Osteoblast (primary cell): ENCODE measurements at places on chromosomes 6 and 20.

GRCh38 chr20:36917240-36917639, 34.3 kb downstream of the SAMHD1 start:
- no peak for DNase-seq

DNA sequence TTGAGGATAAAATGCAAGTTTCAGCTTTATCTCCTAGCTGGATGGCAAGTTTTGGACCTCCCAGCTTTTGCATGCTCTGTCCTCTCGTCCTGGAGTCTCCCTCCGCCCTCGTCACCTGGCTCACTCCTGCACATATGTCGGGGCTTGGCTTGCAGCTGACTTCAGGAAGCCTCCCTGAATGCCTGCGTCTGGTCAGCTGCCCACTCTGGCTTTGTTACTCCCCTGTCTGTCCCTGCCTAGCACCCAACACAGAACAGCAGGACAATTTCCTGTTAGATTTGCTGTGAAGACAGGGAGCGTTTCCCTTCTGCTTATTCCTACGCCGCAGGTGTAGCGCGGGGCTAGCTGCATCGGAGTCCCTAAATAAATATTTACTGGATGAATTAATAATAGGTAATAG, 5.4 kb downstream of the JPH2 start:
- no peak for DNase-seq

GRCh38 chr6:18725449-18725848, 338.3 kb downstream of the RNF144B start:
- DNase-seq: no peak

DNA sequence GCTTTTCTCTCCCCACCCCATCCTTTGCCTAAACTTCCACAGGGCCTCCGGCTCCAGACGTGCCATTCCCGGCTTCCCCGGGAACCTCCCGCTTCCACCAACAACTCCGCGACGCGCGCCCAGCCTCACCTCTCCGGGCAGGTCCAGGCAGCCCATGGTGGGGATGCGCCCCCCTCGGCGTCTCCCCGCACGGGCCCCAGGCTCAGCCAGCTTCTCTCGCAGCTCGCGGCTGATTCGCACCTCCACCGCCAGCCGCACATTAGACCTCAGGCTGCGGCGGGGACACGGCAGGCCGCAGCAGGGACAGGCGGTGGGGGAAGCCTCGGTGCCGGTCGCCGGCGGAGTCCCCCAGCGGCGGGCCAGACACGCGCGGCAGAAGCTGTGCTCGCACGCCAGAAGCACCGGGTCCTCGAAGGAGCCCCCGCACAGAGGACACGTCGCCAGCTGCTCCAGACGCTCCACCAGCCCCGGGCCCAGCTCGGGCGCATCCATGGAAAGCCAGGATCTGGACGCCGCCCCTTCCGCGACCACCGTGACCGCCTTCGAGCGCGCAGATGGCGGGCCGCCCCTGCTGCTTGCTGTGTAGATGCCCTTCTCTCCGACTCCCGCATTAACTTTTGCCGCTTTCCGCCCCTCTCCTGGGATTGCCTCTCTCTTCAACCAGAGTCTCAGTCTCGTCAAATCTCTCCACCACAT, at the start of gene RNF39:
Gene RNF39, minus strand, starts transcription at position 676 of the 696 bp plus-strand sequence. Its CDS starts 184 bp downstream, at position 492.
- no peak for DNase-seq

DNA sequence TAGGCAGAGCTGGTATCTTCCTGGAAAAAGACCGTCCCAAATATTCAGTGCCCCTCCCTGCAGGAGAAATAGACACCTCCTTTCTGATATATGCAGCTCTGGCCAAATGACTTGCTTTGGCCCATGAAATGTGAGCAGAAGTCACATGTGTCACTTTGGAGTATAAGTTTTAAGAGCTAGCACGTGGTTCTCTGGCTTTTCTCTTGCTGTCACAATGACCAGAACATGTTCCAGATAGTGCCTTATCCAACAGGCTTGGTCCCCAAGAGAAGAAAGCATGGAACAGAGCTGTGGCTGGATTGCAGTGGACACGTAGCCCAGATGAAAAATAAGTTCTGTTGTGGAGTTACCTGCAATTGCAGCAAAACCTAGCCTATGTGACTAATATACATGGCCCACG, 40.4 kb downstream of the UNC5CL start:
- no peak for DNase-seq

DNA sequence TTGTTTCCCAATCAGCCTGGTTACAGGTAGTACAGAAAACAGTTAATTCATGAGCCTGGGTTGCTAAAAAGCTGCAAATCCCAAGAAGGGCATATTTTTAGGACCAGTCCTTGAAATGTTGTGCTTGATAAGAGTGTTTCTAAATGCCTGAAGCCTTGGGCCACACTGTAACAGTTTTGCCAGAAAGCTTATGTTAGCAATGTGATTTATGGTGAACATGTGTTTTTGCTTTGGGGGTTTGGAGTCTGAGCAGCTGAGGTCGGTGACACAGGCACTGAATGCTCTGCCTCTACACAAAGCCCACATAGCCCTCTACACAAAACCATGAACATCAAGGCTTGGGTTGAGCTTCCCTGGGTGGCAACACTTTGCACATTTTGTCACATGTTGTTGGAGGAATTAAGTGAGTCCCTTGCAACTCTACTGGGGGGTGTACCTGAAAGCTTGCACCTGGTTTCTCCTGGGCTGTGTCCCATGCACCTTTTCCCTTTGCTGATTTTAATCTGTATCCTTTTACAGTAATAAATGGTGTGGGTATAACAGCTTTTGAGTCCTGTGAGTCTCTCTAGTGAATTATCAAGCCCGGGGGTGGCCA, 22.2 kb downstream of the AHI1 start:
- no peak for DNase-seq

- peak; percentile 95 for DNase-seq
Observed at GRCh38 chr6:108562503-108562993, 1.8 kb downstream of the FOXO3 start.

GRCh38 chr6:109458774-109459531, 3.4 kb upstream of the MICAL1 start:
- DNase-seq: peak; percentile 66

- DNase-seq: no peak
Observed at GRCh38 chr6:96450082-96450769, 71.4 kb upstream of the UFL1 start.

DNA sequence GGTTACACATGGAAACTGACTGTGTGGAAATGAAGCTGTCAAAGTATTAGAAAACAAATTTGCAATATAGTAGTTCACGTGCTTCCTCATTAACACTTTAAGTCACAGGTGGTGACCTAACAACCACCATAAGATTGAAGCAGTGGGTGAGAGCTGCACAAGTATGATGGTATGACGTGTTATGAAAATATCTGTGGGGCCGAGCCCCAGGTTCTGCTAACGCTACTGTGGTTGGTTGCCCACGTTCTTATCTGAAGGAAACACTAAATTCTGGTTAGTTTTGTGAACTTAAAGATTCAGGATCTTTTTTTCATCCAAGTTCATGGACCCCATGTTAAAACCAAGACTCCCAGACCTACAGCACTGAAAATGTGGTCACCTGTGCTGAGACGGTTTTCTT, 243.0 kb upstream of the RIN2 start:
- DNase-seq: no peak

DNA sequence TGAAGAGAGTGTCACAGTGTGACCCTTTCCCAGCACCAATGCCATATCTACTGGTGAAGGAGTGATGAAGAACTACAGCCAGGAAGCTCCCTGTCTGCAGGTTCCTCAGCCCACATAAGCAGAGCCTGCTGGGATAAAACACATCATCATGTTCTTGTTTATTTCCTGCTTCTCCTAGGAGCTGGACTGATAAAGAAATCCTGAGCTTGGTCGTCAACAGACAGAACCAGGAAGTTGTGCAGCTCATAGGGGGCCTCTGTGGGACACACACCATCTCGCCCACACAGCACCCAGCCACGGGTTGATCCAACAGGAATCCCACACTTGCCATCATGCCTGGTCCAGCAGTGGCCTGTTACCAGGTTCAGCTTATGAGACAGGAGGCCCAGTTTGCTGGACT, 2.8 kb upstream of the CSTL1 start:
- no peak for DNase-seq

- DNase-seq: no peak
Observed at GRCh38 chr20:45038745-45039474, 62.0 kb downstream of the KCNS1 start.

DNA sequence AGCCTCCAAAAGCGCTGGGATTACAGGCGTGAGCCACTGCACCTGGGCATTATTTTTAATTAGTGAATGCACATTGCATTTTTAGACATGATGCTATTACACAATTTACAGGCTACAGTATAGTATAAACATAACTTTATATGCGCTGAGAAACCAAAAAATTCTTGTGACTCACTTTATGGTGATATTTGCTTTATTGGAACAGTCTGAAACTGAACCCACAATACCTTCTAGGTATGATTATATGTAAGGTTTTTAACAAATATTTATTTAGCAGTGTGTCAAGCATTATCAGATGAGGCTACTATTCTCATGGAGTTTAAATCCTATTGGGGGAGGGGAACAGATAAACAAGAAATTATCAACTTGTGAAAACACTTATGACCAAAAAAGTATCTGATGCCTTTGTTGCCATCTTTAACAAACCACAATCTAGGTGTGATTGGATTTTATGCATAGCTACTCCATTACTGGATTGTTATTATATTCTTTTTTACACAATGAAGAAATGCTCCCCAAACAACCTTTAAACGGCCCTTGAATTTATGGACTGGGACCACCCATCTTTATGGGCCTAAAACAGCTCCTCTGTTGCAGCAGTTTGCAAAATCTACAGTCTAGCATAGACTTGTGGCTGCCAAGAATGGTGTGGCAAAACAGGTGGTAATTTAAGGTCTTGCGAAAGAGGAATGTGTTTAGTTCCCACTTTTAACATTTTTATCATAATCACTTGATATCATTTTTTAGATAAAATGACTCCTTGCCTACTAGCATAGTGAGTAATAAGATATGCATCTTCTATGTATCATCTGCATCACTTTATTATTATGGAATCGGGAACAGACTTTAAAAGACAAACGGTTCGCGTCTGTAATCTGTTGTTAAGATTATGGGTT, 159.2 kb upstream of the C6orf118 start:
- DNase-seq: no peak

GRCh38 chr20:1332749-1333300, 3.9 kb upstream of the SDCBP2 start:
- DNase-seq: no peak

GRCh38 chr6:11248974-11249761, 16.7 kb upstream of the NEDD9 start:
- DNase-seq: no peak

DNA sequence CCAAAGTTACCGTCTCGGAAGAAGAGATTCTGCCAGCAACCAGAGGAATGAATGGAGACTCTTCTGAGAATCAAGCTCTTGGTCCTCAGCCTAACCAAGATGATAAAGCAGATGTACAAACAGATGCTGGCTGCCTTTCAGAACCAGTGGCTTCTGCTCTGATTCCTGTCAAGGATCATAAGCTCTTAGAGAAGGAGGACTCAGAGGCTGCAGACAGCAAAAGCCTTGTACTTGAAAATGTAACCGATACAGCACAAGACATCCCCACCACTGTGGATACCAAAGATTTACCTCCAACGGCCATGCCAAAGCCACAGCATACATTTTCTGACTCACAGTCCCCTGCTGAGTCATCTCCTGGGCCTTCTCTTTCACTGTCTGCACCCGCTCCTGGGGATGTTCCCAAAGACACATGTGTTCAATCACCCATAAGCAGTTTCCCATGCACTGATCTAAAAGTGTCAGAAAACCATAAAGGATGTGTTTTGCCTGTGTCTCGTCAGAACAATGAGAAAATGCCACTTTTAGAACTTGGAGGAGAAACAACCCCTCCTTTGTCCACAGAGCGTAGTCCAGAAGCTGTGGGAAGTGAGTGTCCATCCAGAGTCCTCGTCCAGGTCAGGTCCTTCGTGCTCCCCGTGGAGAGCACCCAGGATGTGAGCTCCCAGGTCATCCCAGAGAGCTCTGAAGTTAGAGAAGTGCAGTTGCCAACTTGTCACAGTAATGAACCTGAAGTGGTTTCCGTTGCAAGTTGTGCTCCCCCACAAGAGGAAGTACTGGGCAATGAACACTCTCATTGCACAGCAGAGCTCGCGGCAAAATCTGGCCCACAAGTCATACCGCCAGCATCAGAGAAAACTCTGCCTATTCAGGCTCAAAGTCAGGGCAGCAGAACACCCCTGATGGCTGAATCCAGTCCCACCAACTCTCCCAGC, 109.6 kb downstream of the RTN4IP1 start:
- peak; percentile 77 for DNase-seq

DNA sequence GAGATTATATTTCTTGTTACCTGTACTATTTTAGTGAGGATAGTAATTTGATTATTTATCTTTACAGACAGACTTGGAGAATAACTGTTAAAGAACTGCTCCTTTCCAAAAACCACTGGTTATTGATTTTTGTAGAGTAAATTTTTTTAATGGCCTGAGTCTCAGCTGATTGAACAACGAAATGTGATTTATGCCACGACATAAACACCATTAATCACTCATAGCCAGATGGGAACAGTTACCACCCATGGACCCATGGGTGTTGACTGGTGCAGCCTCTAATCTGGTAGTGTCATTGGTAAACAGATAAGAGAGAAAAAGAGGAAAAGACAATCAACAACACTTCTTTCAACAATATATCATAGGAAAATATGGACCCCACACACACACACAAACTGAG, 101.4 kb upstream of the BEND6 start:
- no peak for DNase-seq

GRCh38 chr6:112017760-112018537, 36.0 kb upstream of the CCN6 start:
- DNase-seq: no peak

GRCh38 chr6:116392132-116393013, 21.6 kb downstream of the DSE start:
- DNase-seq: no peak

DNA sequence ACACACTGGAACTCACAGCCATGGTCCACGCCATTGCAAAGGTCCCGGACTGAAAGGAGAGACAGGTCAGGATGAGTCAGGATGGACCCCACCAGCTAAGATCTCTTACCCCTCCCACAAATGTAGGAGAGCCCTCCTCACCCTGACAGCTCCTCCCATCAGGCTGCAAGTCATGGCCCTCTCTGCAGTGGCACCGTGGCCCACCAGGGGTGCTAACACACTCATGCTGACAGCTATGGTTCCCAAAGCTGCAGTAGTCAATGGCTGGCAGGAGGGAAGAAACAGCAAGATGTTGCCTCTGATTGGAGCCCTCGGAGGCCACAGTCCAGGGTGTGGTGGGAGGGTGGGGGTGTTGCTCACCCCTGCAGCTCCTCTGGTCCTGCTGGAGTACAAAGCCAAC, 5.7 kb upstream of the RBPJL start:
- DNase-seq: peak; percentile 91

- peak; percentile 34 for DNase-seq
Observed at GRCh38 chr20:4138056-4138455, 122.7 kb upstream of the RNF24 start.

- peak; percentile 62 for DNase-seq
Observed at GRCh38 chr6:25971187-25971821, 8.7 kb downstream of the TRIM38 start.

GRCh38 chr20:20224806-20225205, 143.1 kb upstream of the INSM1 start:
- no peak for DNase-seq

GRCh38 chr6:53527249-53527765, 17.6 kb downstream of the GCLC start:
- DNase-seq: no peak
